ENCODE measurements at places on chromosomes 5 and 9. TPM values are rescaled to one million over a fixed set of nuclear protein-coding genes. Genes with fewer than 3 reads are reported as not detected.

- no peak for DNase-seq
Observed at GRCh38 chr5:122073864-122074263, 4.2 kb downstream of the LOX start.

- DNase-seq: no peak
Observed at GRCh38 chr5:72487177-72487576, 20.0 kb downstream of the ZNF366 start.

DNA sequence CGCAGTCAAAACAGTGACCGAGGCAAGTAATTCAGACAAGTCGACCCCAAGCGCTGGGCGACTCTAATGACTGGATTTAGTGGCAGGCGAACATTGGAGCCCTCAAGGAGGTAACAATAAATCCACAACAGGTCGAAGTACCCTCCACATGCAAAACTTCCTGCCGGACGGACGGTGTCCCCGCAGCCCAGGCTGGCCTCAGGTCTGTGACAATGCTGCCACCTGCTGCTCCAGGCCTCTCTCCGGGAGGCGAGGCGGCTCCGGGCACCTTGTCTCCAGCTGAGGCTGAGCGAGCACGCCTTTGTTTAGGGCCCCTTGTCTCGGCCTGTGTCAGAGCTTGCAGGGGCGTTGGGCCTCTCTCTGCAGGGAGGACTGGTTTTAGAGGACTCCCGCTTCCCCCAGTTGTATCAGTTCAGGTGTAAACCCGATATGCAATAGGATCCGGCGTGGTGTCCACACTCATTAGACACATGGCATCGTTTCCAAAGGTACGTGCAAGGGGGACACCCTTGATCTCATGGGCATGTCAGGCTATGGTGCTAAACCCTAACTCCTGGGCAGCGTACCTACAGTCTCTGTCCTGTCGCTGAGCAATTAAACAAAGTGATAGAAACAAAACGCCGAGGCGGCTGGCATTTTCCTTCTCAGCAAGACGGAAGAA lies 628.0 kb upstream of the ADAMTS16 start:
- DNase-seq: peak; percentile 67

Gene FCHO2
- 95.9 TPM for total RNA-seq

Gene INSL4
- total RNA-seq: not detected

GRCh38 chr9:75087289-75087823 lies 599 bp downstream of the NMRK1 start:
- peak; percentile 54 for DNase-seq

Gene SPATA31D1
- not detected for total RNA-seq

GRCh38 chr5:172984244-172984953 lies 828 bp downstream of the ATP6V0E1 start:
- DNase-seq: no peak

DNA sequence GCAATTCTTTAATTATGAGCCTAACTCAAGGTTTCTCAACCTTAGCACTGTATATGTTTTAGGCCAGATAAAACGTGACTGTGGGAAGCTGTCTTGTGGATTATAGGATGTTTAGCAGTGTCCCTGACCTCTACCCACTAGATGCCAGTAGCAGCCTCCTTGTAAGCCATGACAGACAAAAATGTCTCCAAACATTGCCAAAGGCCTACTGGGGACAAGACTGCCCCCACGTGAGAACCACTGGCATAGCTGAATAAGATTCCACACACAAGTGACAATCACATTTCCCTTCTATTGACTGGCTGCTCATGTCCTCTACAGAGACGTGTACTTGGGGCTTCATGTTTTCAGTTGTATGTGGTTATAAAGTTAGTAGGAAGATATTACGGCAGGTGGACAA lies 55.4 kb downstream of the GOLM1 start:
- DNase-seq: no peak

DNA sequence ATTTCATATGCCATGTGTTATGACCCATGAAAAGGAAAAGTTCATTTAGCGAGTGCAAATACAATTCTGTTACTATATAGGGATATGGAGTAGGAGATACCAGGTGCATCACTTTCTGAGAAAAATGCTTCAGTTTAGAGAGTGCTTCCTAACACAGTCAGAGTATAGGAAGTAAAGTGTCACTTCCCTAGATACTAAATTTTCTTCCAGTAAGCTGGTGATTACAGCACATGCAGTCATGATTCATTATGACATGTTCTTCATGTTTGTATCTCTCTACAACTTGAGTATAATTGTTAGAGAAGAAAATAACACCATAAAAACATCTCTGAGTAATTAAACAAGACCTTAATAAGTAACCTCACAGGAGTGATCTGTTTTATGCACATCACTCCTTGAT lies 837.0 kb downstream of the DNAH5 start:
- no peak for DNase-seq

All from upper lobe of left lung (tissue), 6 donors.